ENCODE measurements at places on chromosomes 1 and 21.

- DNase-seq: no peak
Measured at GRCh38 chr1:11881749-11882441, 23.1 kb upstream of the NPPB start.

GRCh38 chr1:59769736-59770095, 45.0 kb upstream of the HOOK1 start:
- no peak for DNase-seq

- no peak for DNase-seq
Measured at GRCh38 chr1:85490270-85490985, 25.5 kb upstream of the DDAH1 start.

DNA sequence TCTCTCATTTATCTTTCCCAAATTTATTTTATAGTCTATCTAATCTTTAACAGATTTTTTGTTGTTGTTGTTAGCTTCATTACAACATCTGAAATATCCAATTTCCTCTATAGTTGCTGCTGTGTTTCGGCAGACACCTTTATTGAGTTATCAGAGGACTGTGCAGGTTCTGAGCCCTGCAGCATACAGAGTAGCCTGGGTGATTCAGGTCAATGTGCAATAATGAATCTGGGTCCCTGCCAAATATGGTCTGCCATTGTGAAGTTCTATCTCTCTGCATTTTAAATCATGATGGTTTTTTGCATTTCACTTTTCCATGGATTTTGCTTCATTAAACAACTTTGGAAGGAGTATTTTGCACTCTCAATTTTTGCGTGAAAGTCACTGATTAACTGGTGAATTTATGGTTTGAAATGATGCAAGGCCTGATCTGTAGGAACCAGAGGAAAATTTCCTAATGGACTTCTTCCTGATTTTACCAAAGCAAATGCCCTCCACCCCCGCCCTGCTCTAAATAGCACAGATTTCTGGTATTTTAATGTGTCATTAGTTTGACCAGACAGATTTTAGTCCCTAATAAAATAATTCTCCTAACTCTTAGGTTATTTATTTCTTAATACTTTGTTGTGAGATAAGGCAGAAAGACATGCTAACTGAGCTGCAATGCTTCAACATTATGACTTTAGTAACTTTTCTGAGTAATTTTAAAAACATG, 402.3 kb downstream of the PTBP2 start:
- DNase-seq: no peak

Data from upper lobe of left lung (tissue), 6 donors.